Caudate nucleus (tissue), 63 donors: ENCODE measurements at places on chromosomes 2 and 18.

- DNase-seq: peak; percentile 1
Measured at GRCh38 chr2:41782306-41783158, 265.3 kb upstream of the PKDCC start.

- DNase-seq: no peak
Measured at GRCh38 chr2:108367014-108367413, 10.7 kb upstream of the SULT1C4 start.

- DNase-seq: no peak
Measured at GRCh38 chr2:9211496-9211895, 4.9 kb downstream of the ASAP2 start.

DNA sequence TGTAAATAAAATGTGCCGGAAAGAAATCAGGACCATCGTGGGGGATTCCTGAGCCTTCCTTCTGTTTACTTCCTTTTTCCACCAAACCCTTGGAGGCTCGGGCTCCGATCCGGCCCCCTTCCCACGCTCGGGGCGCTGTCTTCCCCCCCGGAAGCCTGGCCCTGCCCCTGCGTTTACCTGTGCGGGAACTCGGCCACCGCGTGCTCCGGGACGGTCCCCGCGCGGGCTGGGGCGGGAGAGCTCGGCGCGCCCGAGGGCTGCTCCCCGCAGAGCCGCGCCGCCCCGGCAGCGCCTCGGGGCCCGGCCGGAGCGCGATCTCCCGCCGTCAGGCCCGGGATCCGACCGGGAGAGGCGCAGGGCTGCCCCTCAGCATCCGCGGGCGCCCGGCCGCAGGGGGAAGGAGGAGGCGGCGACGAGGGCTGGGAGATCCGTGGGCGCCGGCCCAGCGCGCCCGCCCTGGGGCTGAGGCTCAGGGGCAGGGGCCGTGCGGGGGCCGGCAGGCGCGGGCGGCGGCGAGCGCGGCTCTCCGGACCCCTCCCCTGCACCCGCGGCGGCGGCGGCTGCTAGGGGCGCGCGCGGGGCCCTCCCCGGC lies 435 bp downstream of the ADCY3 start:
- DNase-seq: no peak

DNA sequence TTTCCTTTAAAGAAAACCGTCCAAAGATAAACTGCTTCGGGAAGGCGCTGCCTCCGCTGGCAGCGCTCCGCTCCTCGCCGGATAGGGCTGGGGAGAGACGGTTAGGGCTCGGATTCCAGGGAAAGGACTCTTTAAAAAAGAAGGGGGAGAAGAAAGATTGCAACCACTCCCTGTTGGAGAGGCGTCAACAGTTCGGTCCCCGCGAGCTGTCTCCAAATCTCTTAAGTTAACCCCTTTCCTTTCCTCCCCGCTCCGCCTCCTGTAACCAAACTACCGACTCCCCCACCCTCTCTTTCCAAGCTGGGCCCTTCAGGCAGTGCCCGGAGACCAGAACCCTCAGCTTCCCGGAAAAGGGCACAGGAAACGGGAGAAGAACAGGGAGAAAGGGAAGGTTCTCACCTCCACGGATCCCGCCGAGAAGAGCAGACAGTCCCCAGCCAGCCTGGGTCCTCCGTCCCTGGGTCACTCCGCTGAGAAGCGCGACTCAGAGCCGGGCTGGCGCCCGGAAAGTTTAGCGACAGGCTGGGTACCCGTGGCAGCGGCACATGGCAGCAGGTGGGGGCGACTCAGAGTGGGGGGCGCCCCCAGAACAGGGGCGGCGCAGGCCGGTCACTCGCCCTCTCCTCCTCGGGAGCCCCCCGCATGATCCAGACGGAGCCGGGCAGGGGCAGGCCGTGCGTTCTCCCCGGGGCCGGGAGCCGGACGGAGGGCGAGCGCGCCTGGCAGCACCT lies 675 bp downstream of the FZD5 start:
- no peak for DNase-seq

- no peak for DNase-seq
Measured at GRCh38 chr18:65124633-65125032, 626.2 kb upstream of the CDH7 start.

GRCh38 chr2:127047716-127048617 lies 59.0 kb downstream of the BIN1 start:
- DNase-seq: no peak

DNA sequence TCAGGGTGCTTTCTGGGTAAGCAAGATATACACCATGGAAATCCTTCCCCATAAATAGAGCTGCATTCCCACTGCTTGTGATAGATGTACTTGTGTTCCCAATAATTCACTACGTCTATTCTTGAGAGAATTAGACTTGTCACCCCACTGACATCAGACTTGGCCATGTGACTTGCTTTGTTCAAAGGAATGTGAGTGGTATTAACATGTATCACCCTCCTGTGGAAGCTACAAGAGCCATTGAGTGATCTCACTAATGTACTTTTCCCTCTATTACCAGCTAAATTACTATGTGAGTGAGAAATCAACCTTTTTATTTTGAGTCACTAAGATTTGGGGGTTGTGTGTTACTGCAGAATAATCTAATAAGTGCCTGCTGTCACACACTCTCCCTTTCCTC lies 176.0 kb downstream of the CCDC178 start:
- no peak for DNase-seq

DNA sequence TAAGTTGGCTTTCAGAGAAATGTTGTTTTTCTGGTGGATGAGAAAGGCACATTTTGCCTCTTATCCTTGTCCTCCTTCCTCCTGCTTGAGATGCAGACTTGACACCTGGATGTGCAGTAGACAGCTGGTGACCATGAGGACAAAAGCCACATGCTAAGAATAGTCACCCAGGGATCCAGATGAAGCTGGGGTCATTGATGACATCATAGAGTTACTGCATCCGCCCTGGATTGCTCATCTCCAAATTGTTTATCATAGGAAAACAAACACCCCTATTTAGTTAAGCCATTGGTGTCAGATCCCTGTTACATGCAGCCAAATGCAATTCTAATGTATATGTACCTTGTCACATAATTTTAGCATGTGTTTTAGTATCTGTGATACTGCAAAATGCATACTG lies 16.3 kb upstream of the SLC1A4 start:
- DNase-seq: no peak
